HepG2 (cell line): ENCODE measurements at places on chromosomes 6 and 20. TPM values are rescaled to one million over a fixed set of nuclear protein-coding genes. Genes with fewer than 3 reads are reported as not detected.
A peak's percentile ranks its signal among the peaks of the same experiment; 100 is the strongest.

- no peaks in the 10 kb centered on the region for H3K4me1 ChIP-seq
- no peak overlapping the region for H3K4me3 ChIP-seq
- no peaks in the 10 kb centered on the region for H3K36me3 ChIP-seq
Measured at GRCh38 chr6:105831311-105832097, 254.6 kb upstream of the PRDM1 start.

ARMC2 gene
- 3.2 and 4.4 TPM in 2 replicates for total RNA-seq

DNA sequence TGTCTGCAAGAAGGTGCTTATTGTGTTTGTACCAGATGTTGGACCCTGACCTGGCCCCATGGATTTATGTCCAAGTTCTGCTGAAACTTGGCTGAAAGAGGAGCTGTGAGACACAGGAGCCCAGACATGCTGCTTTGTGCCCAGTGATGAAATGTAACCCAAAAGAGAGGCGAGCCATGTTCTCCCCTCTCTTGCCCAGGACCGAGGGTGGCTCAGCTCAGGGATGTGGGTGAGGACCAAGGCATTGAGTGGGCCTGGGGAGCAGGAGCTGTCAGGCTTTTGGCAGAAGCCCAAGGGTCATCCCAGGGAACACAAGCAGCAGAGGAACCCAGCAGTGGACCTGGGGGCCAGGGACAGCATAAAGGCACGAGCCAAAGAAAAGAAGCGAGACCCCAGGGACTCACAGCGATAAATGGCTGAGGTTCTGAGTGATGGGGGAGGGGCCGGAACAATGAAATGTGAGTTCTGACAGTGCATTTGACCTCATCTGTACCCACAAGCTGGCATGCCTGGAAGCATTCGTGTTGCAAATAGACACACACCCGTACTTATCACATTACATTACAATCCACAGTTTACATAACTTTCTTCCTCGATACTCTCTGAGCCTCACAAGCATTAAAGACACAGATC, 363.4 kb upstream of the JARID2 start:
- H3K27me3 ChIP-seq, result no peaks in the 10 kb centered on the region
- H3K36me3 ChIP-seq, result no peaks in the 10 kb centered on the region
- no peak for DNase-seq

DDX43 gene
- not detected in 2 replicates for total RNA-seq

DEFB116 gene
- total RNA-seq, result not detected in 2 replicates

RPRD1B gene
- total RNA-seq, result 41.5 and 45.6 TPM in 2 replicates

PANK2 gene
- 123 and 127 TPM in 2 replicates for total RNA-seq

HTR1E gene
- not detected in 2 replicates for total RNA-seq

DNA sequence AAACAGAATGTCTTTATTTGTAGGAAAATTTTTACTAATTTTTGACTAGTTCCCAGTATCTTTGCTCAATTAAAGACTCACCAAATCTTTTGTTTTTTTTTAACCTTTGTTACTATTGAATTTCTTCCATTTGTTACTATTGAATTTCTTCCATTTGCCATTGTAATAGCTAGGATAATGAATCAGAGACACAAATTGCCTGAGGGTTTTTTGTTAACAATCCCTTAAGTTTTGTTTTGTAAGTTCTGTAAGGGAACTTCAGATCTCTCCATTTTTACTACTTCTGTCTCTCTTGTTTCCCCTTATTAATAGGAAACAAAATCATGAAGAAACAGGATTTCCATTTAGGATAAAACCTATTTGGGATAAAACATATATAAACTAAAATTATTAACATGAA, 104.3 kb downstream of the MAP3K4 start:
- no peak overlapping the region for H3K27ac ChIP-seq
- DNase-seq, result no peak
- no peaks in the 10 kb centered on the region for H3K27me3 ChIP-seq
- H3K4me3 ChIP-seq, result no peak overlapping the region

- no peak overlapping the region for H3K4me3 ChIP-seq
- H3K27me3 ChIP-seq, result no peaks in the 10 kb centered on the region
- DNase-seq, result no peak
- no peaks in the 10 kb centered on the region for H3K36me3 ChIP-seq
- H3K4me1 ChIP-seq, result peaks cover 18% of the 10 kb centered on the region
Measured at GRCh38 chr20:21101932-21102575, 4.1 kb downstream of the LINC00237 start.

DNA sequence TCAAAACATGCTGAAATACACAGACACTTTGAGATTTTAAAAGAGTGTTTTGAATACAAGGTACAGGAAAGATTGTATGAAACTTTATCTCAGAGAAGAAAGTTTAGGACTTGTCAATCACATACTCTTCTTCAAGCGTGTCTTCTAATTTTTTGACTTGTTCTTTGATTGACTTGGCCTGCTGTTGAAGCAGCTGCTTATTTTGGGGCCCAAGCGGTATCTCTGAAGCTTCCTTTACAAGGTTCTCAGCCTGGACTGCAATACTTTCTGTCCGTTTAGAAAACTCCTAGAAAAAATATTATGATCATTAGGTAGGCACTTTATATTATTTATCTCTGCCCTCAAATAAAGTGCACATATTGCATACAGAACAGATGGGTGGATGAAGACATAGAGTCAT, 201.3 kb downstream of the SYNE1 start:
- no peak overlapping the region for H3K4me3 ChIP-seq
- no peak for DNase-seq
- H3K27me3 ChIP-seq, result no peaks in the 10 kb centered on the region
- H3K4me1 ChIP-seq, result no peaks in the 10 kb centered on the region

HRH3 gene
- 0.10 and 0.18 TPM in 2 replicates for total RNA-seq

PEDS1 gene
- total RNA-seq, result 21.4 and 30.5 TPM in 2 replicates

DNA sequence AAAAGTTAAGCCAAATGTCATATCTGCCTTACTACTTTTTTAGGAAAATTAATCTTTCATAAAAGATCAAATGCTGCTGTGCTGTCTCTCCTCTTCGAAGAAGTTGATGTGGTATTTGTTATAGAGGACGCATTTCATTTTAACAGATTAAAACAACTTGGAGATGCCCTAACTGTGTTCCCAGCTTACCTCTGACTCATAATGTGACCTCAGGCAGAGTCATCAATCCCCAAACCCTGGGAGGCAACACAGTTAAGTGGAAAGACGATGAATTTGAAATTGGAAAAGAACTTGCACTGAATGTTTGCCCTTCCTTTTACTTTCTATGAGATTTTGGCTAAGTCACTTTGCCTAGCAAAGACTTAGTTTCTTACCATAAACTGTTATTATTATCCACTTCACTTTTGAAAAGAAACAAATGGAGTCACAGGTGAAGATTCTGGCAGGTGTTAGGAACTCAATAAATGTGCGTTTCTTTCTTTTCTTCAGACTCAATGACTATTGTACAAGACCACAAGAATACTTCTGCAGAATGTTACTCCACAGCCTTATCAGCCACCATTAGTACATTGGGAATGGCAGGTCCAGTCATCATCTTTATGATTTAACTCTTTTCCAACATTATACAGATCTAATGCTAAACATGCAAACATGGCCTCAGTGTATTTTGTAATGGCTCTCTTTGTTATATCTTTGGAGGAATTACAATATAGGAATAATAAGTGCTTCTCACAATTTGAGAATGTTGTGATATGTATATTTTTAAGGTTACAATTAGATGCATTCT, 102.6 kb downstream of the COL21A1 start:
- no peaks in the 10 kb centered on the region for H3K36me3 ChIP-seq
- H3K27ac ChIP-seq, result no peak overlapping the region
- no peak overlapping the region for H3K4me3 ChIP-seq

DNA sequence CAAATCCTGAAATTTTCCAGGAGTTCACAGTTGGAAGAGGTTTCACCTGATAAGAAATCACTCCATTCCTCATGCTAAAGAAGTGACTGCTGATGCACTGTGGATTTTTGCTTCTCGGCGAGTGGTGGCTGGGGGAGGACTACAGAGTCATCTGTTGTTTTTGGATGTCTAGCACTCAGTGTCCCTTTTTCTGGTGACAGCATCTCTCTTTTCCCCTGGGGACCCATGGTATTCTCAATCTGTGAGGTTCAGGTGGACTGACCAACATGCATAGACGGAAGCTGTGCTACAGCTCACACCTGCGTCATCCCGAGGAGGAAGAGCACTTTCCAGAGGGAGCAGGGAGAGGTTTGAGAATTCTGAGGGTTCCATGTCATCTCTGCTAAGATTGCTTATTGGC, 42.7 kb upstream of the ZNF831 start:
- no peak overlapping the region for H3K27ac ChIP-seq
- DNase-seq, result no peak
- no peaks in the 10 kb centered on the region for H3K36me3 ChIP-seq
- H3K4me3 ChIP-seq, result no peak overlapping the region
- peaks cover 9% of the 10 kb centered on the region for H3K4me1 ChIP-seq
- no peaks in the 10 kb centered on the region for H3K27me3 ChIP-seq

ISM1 gene
- 0.90 and 1.4 TPM in 2 replicates for total RNA-seq

GRCh38 chr20:13355941-13356486, 134.9 kb downstream of the ISM1 start:
- H3K4me3 ChIP-seq, result no peak overlapping the region
- peak; percentile 44 for DNase-seq
- no peak overlapping the region for H3K27ac ChIP-seq
- H3K4me1 ChIP-seq, result peaks cover 24% of the 10 kb centered on the region
- H3K27me3 ChIP-seq, result no peaks in the 10 kb centered on the region

- DNase-seq, result peak; percentile 3
- no peaks in the 10 kb centered on the region for H3K27me3 ChIP-seq
- H3K4me3 ChIP-seq, result no peak overlapping the region
- no peak overlapping the region for H3K27ac ChIP-seq
Measured at GRCh38 chr6:81697559-81697958, 54.9 kb downstream of the TENT5A start.

- H3K27me3 ChIP-seq, result peaks cover 69% of the 10 kb centered on the region
- H3K4me1 ChIP-seq, result no peaks in the 10 kb centered on the region
- no peak overlapping the region for H3K27ac ChIP-seq
- DNase-seq, result no peak
Measured at GRCh38 chr6:169176361-169176991, 77.2 kb downstream of the THBS2 start.

DNA sequence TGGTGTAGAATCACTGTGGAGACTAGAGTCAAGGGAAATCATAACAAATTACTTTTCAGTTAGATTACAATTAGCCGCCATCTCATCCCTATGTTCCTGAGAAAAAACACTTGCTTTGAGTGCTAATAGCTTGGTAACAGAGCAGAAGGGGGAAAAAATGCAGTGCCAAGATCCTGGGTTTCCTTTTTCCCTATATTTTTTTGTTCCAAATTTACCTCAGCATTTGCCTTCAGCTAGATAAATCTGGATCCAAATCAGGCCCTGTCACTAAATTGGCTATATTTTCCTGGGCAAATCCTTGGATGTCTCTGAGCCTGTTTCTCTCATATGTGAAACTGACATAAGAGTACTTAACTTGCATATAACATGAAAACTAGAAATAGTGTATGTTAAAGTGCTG, 86.0 kb downstream of the TENT5A start:
- no peaks in the 10 kb centered on the region for H3K4me1 ChIP-seq
- H3K27ac ChIP-seq, result no peak overlapping the region
- no peak for DNase-seq
- H3K36me3 ChIP-seq, result no peaks in the 10 kb centered on the region
- no peak overlapping the region for H3K4me3 ChIP-seq

GRCh38 chr6:110357298-110357663, 868 bp downstream of the METTL24 start:
- no peak for DNase-seq
- H3K4me1 ChIP-seq, result peaks cover 42% of the 10 kb centered on the region
- H3K36me3 ChIP-seq, result no peaks in the 10 kb centered on the region
- H3K4me3 ChIP-seq, result no peak overlapping the region
- no peak overlapping the region for H3K27ac ChIP-seq

DNA sequence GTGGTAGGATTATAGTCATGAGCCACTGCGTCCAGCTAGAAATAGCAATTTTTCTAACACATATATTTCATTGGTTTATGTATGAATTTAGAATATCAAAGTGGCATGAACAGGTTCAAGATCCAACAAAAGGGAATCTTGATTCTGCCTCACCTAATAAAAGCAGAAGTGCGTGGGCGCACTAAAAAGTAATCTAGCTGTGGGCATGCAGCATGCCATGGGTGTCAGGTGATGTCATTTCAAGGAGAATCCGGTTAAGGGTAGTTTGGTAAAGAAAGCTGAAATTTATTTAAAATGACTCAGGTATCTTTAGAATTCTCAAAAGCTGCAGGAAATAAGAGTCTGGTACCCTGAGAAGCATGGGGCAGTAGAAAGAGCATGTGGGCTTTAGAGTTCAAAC, 17.6 kb downstream of the LRRN4 start:
- H3K4me1 ChIP-seq, result no peaks in the 10 kb centered on the region
- no peak overlapping the region for H3K27ac ChIP-seq
- H3K36me3 ChIP-seq, result peaks cover 83% of the 10 kb centered on the region
- H3K4me3 ChIP-seq, result no peak overlapping the region
- no peaks in the 10 kb centered on the region for H3K27me3 ChIP-seq

DNA sequence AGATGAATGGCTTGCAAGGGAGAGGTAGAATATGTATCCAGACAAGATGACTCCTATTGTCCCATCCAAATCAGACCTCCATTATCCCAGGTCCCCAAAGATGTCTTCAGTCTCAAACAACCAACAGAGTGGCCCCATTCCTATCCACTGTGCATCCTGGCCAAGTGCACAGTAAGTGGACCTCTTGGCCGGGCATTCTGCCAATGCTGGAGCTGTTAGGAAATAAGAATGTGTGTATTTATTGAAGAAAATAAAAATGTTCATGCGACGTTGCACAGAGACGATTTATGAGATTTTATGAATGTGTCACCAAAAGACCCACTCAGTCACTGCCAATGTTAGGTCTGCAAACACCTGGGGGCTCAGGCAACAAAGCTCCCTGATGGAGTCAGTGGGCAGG, 196.0 kb downstream of the MAFB start:
- DNase-seq, result no peak
- H3K27me3 ChIP-seq, result no peaks in the 10 kb centered on the region

DNA sequence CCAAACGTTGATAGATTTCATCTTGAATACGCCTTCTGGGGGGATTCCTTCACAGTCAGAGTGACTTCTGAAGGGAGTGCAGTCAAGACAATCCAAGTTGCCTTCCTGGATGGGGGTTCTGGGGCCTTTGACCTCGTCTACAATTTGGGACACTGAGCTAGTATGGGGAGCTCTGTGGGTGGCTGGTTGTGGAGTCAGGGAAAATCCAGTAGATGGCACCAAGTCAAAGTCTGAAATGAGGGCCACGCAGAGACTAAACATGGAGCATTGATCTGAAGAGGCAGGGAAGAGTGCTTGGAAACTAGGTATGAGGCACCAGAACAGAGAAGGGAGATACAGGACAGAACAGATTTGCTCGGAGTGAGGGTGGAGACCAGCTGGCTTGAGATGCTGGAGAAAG, 43.6 kb upstream of the CCN6 start:
- H3K4me3 ChIP-seq, result no peak overlapping the region
- H3K4me1 ChIP-seq, result peaks cover 17% of the 10 kb centered on the region; the same call in 1 of the 2 replicates
- peak; percentile 41 for DNase-seq
- H3K36me3 ChIP-seq, result no peaks in the 10 kb centered on the region
- no peak overlapping the region for H3K27ac ChIP-seq

DNA sequence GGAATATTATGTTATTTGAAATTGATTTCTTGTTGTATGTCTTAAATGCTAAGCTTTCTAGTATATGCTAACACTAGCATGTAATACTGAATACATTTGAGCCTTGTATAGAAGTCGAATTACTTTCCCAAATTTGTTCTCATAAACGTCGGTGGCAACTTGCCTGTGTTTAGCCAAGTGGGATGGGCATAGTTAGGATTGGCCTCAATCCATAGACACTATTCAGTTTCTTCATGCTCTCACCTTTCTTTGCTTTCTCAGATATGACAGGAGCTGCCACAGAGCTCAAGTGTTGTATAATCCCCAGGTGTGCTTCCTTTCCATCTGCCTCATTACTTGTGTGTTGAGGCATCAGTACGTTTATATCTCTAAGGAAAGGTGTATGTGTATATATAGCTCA, 19.3 kb downstream of the ZNF334 start:
- H3K27me3 ChIP-seq, result peaks cover 14% of the 10 kb centered on the region; the same call in 2 of the 3 replicates
- H3K4me3 ChIP-seq, result no peak overlapping the region
- no peak overlapping the region for H3K27ac ChIP-seq
- no peaks in the 10 kb centered on the region for H3K36me3 ChIP-seq
- no peak for DNase-seq
